Heart left ventricle (tissue), 16 donors: ENCODE measurements at places on chromosomes 4 and X. TPM values are rescaled to one million over a fixed set of nuclear protein-coding genes. Genes with fewer than 3 reads are reported as not detected.

Gene ARHGAP6
- 6.2 TPM for total RNA-seq

GRCh38 chrX:1147611-1148515 lies 64.6 kb downstream of the CRLF2 start:
- H3K27ac ChIP-seq: no peak overlapping the region
- no peaks in the 10 kb centered on the region for H3K4me1 ChIP-seq
- H3K4me3 ChIP-seq: no peak overlapping the region
- H3K36me3 ChIP-seq: no peaks in the 10 kb centered on the region
- DNase-seq: no peak

- no peak overlapping the region for H3K27ac ChIP-seq
- no peak for DNase-seq
- no peak overlapping the region for H3K4me3 ChIP-seq
- no peaks in the 10 kb centered on the region for H3K4me1 ChIP-seq
Observed at GRCh38 chrX:68177542-68177941, 255.8 kb downstream of the OPHN1 start.

DNA sequence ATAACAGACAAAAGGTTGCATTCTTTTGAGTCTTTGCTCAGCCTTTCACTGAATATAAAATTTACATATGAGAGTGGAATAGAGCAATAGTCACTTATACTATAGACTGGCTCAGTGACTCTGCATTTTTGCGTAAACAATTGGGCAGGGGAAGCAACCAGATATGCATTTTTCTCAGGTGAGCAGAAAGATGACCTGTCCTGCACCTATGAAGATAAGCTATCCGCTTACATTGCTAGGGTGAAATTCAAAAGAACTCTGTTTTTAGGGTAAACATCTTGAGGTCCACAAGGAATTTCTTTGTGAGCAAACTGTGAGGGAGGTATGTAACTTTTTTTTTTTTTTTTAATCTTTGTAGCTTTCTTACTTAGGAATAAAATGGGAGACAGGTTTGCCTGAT lies 602.4 kb upstream of the PRKX start:
- DNase-seq: no peak
- no peaks in the 10 kb centered on the region for H3K4me1 ChIP-seq
- H3K27ac ChIP-seq: no peak overlapping the region

GRCh38 chr4:177384856-177385397 lies 57.3 kb downstream of the AGA start:
- H3K36me3 ChIP-seq: no peaks in the 10 kb centered on the region
- no peak overlapping the region for H3K4me3 ChIP-seq
- no peaks in the 10 kb centered on the region for H3K27me3 ChIP-seq
- DNase-seq: no peak
- H3K27ac ChIP-seq: no peak overlapping the region
- no peaks in the 10 kb centered on the region for H3K4me1 ChIP-seq

DNA sequence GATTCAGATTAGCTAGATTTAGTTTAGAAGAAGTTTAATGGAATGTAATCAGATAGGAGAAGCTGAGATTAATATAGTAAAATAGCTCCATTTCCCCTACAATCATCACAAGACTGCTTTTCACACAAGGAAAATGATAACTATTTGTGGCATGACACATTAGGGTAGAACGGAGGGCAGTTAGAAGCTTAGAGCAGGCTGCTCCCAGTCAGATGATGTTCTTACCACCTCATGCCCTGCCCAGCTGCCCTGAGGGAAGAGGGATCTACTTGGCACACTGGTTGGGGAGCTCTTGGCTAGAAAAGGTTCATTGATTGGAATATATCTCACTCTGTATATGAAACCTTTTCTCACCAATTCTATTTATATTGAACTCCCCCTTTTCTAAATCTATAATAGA lies 180.7 kb upstream of the IL15 start:
- no peaks in the 10 kb centered on the region for H3K27me3 ChIP-seq
- no peak overlapping the region for H3K27ac ChIP-seq
- H3K4me3 ChIP-seq: no peak overlapping the region
- no peaks in the 10 kb centered on the region for H3K36me3 ChIP-seq
- no peak for DNase-seq

DNA sequence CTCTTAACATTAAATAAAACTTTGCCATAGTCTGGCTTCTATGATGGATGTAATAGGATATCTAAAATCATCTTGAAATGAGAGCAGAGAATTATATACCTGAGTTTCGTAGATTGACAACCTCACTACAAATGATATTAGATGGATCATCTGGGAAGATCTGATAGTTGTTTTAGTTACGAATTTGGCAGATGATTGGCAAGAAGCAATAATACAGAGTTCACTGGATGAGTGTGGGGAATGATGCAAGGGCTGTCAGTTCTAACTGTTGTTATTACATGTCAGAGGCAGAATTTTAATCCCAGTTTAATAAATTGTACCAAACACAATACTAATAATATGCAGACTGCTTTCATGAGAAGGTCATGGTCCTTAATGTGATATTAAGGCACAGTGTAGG lies 585.2 kb downstream of the TRAM1L1 start:
- H3K36me3 ChIP-seq: no peaks in the 10 kb centered on the region
- H3K4me3 ChIP-seq: no peak overlapping the region
- no peak for DNase-seq
- H3K27ac ChIP-seq: no peak overlapping the region

DNA sequence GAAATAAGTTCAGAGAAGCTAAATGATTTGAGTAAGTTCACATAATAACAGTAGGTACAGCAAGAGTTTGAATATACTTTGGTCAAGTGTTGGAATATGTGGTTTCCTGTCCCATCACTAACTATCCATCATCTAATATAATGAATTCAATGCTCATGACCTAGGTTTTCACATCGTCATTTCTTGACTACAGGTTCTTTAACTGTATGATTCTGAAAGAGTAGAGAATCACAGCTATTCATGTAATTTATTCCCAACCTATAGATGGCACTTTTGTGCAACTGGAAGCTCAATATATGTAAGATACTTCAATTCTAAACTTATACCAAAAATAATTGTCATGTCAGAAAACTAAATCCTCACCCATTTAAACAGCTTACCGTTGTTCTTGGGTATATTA lies 53.1 kb downstream of the TIGD2 start:
- no peak overlapping the region for H3K27ac ChIP-seq
- H3K27me3 ChIP-seq: no peaks in the 10 kb centered on the region
- no peaks in the 10 kb centered on the region for H3K4me1 ChIP-seq
- no peak for DNase-seq
- H3K36me3 ChIP-seq: no peaks in the 10 kb centered on the region

- no peak overlapping the region for H3K27ac ChIP-seq
- H3K27me3 ChIP-seq: no peaks in the 10 kb centered on the region
- no peaks in the 10 kb centered on the region for H3K4me1 ChIP-seq
- H3K4me3 ChIP-seq: no peak overlapping the region
Observed at GRCh38 chr4:160350944-160351343, 1248.1 kb downstream of the RAPGEF2 start.

GRCh38 chrX:129534816-129535578 lies 5.1 kb upstream of the OCRL start:
- H3K4me3 ChIP-seq: no peak overlapping the region
- DNase-seq: no peak
- H3K27ac ChIP-seq: no peak overlapping the region
- H3K4me1 ChIP-seq: no peaks in the 10 kb centered on the region

DNA sequence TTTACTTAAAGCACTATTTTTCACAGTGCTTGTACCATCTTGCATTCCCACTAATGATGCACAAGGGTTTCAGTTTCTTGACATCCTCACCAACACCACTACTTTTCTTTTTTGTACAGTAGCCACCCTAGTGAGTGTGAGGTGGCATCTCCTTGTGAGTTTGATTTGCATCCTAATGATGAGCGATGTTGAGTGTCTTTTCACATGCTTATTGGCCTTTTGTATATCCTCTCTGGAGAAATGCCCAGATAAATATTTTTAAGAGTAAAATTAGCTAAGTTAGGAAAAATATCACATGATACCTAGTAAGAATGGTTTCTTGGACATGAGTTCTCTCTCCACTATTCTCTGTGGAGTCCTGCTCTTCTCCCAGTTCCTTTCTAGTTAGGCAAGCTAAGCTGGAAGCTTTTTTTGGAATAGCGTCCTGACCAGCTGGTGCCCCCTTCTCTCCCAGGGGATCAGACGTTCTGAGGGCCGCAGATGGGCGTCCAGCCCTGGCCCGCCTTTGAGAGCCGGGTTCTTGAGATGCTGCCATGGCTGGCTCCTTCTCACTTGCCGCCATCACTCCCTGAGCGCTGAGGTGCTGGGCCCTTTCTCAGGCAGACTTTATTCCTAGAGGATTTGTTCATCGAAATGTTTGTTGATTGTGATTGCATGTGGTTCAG lies 132.1 kb downstream of the ARHGAP10 start:
- H3K36me3 ChIP-seq: no peaks in the 10 kb centered on the region
- H3K4me3 ChIP-seq: no peak overlapping the region
- H3K27ac ChIP-seq: peak overlapping the region; percentile 57
- peak; percentile 42 for DNase-seq
- no peaks in the 10 kb centered on the region for H3K27me3 ChIP-seq
- peaks cover 50% of the 10 kb centered on the region for H3K4me1 ChIP-seq

GRCh38 chrX:71632923-71633657 lies 14.8 kb upstream of the CXCR3 start:
- H3K36me3 ChIP-seq: no peaks in the 10 kb centered on the region
- no peak overlapping the region for H3K27ac ChIP-seq
- H3K27me3 ChIP-seq: no peaks in the 10 kb centered on the region
- H3K4me3 ChIP-seq: no peak overlapping the region
- H3K4me1 ChIP-seq: peaks cover 7% of the 10 kb centered on the region

Gene MMRN1
- total RNA-seq: 3.8 TPM

Gene ZCCHC18
- total RNA-seq: 0.14 TPM

- peak overlapping the region; percentile 75 for H3K27ac ChIP-seq
- no peaks in the 10 kb centered on the region for H3K36me3 ChIP-seq
- no peak for DNase-seq
- peaks cover 86% of the 10 kb centered on the region for H3K4me1 ChIP-seq
- no peaks in the 10 kb centered on the region for H3K27me3 ChIP-seq
Observed at GRCh38 chr4:185716577-185717376, 95.2 kb downstream of the SORBS2 start.
